ENCODE measurements at places on chromosomes 13 and 19.

DNA sequence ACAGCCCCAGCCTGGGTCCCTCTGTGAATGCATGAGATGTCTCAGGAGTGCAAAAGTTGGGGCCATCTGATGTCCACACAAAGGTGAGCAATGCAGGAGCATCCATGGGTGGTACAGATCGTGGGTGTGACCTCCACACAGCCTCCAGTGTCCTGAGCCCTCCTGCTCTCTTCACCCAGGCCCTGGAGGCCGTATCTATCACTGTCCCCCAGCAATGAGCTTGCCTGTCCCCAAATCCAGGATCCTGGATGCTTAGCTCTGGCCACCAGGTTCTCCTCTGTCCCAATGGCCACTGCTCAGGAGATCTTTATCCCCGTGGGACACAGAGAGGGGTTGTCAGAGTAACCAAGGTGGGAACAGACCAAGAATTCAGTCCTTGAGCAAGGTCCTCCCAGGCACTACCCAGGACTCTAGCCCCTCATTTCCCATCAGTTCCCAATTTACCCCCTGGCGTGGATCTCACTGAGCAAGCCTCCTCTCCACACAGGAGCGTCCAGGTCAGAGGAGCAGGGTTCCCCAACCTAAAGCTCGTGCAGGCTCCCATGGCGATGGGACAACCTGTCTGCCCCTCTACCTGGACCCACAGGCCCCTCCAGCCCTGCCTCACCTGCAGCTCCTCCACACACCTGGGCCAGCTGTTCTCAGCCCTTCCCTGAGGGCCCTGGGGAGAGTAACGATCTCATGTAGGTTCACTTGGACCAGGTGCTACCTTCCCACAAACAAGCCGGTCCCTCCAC, 11.3 kb downstream of the CEACAM21 start:
- no peak for DNase-seq

DNA sequence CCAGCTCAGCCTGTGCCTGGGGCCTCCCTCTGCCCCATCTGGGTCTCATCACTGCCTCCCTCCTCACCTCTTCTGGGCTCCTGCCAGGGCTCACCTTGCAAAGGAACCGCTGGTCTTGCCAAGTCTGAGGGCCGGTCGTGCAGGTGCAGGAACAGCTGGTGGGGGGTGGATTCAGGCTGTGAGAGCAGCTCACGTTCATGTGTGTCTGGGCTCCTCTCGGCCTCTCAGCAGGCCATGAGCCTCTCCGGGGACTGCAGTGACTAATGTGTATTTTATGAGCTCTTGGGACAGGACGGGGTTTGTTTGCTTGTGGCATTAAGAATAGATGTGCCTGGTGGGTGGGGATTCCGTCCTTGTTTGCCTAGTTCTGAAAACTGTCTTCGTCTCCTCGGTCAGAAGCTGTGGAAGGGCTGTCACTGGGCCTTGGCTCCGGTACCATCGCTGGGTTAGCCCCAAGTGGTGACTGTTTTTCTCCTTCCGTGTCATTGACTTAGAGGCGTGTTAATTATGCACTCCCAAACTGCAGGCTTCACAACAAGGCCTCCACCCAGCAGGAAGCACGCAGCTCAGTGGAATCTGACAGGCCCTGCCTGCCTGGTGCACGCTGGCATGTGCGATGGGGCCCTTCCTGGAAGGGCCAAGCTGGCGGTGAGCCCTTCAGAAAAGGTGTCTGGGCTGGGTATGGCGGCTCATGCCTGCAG, 77.6 kb downstream of the KDM4B start:
- DNase-seq = no peak

- no peak for DNase-seq
These were observed 4.7 kb upstream of the CBLC start for GRCh38 chr19:44772959-44773358.

- no peak for DNase-seq
These were observed 654 bp downstream of the STAP2 start for GRCh38 chr19:4337906-4338440.

GRCh38 chr19:13717194-13717643, 47.1 kb upstream of the MRI1 start:
- no peak for DNase-seq

Measured in AML-193 (cell line).